ENCODE measurements at places on chromosomes 6 and 20.

DNA sequence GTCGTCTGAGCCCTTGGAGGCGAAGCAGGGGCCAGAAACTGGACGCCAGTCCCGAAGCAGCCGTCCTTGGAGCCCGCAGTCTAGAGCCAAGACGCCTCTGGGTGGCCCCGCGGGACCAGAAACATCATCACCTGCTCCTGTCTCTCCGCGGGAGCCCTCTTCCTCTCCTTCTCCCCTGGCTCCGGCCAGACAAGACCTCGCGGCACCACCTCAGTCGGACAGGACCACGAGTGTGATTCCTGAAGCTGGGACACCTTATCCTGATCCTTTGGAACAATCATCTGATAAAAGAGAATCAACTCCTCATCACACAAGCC, 416 bp downstream of the RSPH4A start:
- no peak for DNase-seq

DNA sequence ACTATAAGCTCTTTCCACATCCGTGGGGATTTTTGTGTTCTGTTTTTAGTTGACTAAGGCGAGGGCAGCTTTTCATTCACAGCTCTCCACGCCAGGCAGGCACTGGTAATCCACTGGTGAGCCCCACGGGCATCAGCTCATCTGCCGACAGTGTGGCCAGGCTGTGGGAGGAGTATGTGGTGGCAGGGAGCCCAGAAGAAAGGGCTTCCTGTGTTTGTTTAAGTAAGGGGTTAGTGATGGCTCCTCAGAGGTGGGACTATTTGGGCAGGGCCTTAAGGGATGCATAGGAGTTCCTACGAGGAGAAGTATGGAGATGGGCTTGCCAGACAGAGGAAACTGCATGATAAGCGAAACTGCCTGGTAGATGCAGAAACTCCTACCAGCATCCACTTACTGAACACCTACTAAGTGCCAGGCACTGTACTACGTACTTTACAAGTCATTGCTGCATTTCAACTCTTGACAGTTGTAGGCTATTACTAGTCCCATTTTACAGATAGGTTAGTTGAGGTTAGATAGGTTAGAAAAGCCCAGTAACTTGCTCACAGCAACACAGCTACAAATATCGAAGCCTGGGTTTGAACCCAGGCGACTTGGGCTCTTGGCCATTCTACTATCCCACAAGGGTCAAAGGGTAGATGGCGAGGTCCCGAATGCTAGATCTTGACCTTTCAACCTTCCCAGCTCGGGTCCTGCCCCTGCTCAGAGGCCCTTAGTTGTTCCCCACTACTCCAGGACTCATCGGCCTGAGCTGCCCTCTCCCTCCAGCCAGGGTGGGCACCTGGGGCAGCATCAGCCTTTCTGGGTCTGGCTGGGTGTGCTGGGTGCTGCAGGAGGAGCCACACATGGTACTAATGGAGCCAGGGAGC, 55.1 kb downstream of the CEBPB start:
- no peak for DNase-seq

GRCh38 chr20:20820785-20821483, 108.5 kb upstream of the RALGAPA2 start:
- DNase-seq = no peak

DNA sequence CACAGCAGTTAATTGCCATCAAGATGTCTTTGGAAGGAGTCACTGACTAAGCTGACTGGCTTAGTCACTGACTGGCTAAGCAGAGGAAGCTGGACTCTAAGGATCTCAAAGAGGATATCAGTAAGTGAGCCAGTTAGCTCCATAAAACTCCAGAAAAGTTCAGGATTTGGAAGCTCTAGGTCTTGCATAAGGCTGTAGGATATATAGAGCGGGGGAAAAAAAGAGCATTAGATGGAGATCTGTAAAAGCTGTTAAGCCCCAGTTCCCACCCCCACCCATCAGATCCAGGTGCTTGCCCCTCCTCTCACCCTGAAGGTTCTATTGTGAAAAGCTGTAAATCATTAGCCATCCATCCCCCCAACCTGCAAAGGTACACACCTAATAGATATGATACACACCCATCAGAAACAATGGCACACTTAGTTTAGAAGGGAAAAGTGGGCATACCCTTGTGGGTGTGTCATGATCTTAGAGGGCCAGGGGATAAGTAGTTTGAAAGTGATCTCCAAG, 32.2 kb downstream of the CARMIL1 start:
- DNase-seq = no peak

- DNase-seq = no peak
These were observed 162.0 kb downstream of the GRM4 start for GRCh38 chr6:33983721-33984465.

DNA sequence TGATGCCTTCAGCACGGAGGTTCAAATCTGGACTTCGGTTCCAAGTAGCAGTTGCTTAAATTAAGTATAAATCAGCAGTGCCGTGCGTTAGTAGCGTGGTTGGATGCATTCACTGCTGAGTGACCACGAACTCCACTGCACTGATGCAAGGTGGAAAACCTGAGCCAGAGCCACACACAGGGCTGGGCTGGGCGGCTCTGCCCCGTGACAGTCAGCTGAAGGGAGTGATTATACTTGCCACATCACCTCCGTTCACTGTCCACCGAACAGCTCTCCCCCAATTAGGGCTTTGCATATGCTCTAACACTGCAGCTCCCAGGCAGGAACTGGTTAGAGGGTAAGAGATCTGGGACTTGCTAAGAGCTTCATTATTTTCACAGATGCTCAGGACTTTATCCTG, 22.2 kb downstream of the PPP1R3G start:
- no peak for DNase-seq

Data from CD8-positive, alpha-beta T cell (primary cell).